Activated CD8-positive, alpha-beta memory T cell treated with anti-CD3 and anti-CD28 coated beads, Interleukin-2, amount 10 ng/mL, durations not matched to agents 7 days and 5 days (primary cell): ENCODE measurements at places on chromosomes 1 and 21.

GRCh38 chr21:28253338-28253737 lies 739.3 kb downstream of the LTN1 start:
- no peak for DNase-seq

- DNase-seq: no peak
Measured at GRCh38 chr1:57424231-57425027, 569 bp upstream of the DAB1 start.

DNA sequence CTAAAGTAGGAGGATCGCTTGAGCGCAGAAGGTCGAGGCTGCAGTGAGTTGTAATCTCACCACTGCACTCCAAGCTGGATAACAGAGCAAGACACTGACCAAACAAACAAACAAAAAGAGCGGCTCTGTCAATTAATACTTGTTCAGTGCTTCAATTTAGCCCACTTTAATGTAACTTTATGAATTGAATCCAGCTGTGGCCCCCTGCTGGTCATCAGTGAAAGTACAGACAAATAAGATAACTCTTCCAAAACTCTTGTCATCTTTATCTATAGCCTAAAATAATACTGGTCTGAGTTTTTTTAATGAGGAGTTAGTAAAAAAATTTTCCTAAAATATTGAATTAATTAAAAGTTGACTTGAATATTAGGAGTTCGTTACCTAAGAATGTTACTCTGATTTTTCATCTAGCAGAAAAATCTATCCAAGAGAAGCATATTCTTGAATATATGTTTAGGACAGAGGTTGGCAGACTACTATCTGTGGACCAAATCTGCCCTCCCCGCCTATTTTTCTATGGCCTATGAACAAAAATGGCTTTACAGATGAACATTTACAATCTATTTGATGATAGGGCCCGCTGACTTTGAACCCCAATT lies 26.1 kb downstream of the ATP5PF start:
- peak; percentile 51 for DNase-seq

GRCh38 chr1:202029727-202030126 lies 19.3 kb downstream of the ELF3 start:
- DNase-seq: no peak

DNA sequence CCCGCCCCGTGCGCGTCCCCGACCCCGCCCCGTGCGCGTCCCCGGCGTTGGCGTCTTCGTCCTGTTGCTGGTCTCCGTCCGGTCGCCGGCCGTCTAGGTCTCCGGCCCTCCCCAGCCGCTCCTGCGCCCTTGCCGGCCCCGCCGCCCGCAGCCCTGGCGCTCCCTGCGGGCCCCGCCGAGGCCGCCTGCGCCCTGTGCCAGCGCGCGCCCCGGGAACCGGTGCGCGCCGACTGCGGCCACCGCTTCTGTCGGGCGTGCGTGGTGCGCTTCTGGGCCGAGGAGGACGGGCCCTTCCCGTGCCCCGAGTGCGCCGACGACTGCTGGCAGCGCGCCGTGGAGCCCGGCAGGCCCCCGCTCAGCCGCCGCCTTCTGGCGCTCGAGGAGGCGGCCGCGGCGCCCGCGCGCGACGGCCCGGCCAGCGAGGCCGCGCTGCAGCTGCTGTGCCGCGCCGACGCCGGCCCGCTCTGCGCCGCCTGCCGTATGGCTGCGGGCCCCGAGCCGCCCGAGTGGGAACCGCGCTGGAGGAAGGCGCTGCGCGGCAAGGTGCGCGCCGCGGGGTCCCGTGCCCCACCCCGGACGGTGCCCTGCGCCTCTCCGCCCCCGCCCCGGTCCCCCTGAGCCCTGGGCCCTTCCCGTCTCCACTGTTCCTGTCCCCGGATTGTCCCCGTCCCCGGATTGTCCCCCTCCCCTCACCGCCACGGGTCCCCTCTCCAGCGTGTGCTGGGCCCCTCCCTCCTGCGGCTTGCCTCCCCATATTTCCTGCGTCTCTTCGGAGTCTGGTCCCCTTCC lies at the start of gene RNF187:
Gene RNF187, plus strand, starts transcription at position 47 of the 789 bp plus-strand sequence.
- peak; percentile 68 for DNase-seq

DNA sequence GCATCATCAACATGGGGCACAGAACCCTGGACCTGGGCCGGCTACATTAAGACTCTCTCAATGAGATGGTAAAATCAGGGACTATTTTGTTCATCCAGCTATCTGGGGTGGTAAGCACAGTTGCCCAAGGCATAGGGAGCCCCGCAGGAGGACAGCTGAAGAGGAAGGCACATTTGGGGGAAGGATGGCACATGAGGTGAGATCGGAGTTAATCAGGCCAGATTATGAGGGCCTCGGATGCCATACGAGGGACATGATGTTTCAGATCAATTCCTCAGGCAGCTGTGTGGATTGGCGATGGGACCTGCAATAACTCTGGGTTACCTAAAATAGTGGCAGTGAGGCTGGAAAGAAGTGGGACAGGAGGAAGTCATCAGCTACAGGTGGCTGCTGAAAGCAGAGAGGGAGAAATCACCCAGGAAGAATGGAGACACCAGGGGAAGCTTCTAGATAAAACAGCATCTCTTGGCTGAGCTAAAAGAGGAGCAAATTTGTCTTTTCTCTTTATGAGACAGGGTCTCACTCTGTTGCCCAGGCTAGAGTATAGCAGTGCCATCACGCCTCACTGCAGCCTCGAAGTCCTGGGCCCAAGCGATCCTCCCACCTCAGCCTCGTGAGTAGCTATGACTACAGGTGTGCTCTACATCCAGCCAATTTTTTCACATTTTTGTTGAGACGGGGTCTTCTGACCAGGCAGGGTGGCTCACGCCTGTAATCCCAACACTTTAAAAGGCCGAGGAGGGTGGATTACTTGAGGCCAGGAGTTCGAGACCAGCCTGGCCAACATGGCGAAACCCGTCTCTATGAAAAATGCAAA lies 21.1 kb downstream of the TOMM20 start:
- no peak for DNase-seq

GRCh38 chr1:149883598-149884247 lies 15.6 kb upstream of the BOLA1 start:
- no peak for DNase-seq

- no peak for DNase-seq
Measured at GRCh38 chr1:42003433-42003832, 84.7 kb upstream of the HIVEP3 start.

GRCh38 chr21:38869946-38870345 lies 64.2 kb downstream of the ETS2 start:
- no peak for DNase-seq

- no peak for DNase-seq
Measured at GRCh38 chr21:37202221-37203110, 64.7 kb downstream of the VPS26C start.

DNA sequence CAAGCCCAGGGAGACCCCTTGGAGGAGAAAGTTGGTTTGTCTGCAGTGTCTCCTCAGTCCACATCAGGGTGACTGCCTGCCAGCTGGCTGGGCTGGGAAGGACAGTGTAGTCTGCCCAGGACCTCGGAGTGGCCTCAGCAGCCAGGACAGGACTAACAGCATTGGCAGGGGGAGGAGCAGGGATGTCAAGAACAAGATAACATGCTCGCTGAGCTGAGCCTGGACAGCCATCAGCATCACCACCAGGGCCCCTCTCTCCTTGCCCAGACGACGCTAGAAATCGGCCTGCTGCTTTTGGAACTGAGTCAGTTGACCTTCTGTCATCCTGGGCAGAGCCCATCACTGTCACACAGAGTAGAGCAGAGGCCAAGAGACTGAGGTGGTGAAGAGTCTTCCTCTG lies 83.6 kb upstream of the CNTN2 start:
- no peak for DNase-seq

- DNase-seq: no peak
Measured at GRCh38 chr1:92444351-92444750, 42.4 kb downstream of the GFI1 start.

DNA sequence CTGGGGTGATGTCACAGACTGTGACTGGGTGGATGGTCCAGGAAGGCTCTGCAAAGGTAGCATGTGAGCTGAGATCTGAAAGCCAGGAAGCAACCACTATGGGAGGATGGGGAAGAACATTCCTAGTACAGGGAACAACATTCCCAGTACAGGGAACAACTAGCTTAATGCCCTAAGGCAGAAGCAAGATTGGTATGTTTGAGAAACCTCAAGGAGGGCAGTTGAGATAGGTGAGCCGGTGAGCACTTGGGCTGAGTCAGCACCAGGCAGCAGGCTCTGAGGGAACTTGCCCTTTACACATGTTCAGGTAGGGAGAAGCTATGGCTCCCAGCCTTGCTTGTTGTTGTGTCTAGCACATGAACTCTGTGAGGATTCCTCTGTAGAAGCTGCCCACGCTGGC lies 24.2 kb upstream of the CACNA1E start:
- no peak for DNase-seq

DNA sequence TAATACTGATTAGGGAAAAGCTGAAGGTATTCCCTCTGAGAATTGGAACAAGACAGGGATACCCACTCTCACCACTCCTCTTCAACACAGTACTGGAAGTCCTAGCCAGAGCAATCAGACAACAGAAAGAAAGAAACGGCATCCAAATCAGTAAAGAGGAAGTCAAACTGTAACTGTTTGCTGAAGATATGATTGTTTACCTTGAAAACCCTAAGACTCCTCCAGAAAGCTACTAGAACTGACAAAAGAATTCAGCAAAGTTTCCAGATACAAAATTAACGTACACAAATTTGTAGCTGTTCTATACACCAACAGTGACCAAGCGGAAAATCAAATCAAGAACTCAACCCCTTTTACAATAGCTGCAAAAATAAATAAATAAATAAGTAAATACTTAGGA lies 78.6 kb downstream of the EXTL2 start:
- DNase-seq: no peak

GRCh38 chr1:228964178-228965089 lies 229.2 kb downstream of the RHOU start:
- DNase-seq: no peak

DNA sequence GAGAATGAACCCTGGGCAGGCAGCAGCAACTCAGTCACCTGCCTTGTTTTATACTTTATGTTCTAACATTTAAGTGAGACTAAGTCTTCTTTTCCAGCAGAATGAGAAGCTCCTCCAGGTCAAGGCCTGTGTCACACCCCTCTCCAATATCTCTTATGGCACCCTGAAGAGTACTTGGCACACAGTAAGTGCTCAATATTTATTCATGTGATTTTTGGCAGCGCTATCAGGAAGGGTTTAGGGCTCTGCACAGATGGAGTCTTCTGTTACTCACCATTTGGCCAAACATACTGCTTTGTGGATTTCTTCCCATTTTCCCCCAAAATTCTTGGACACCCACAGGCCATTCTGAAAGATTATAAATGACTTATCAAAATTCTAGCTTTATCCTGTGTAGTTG lies 43.8 kb upstream of the MYBPHL start:
- no peak for DNase-seq

- no peak for DNase-seq
Measured at GRCh38 chr1:184507604-184508280, 120.9 kb downstream of the C1orf21 start.

GRCh38 chr1:163870666-163871065 lies 548.9 kb downstream of the NUF2 start:
- no peak for DNase-seq

GRCh38 chr1:159872891-159873290 lies 10.4 kb upstream of the VSIG8 start:
- no peak for DNase-seq

- DNase-seq: no peak
Measured at GRCh38 chr1:159090286-159091179, 14.0 kb upstream of the AIM2 start.

DNA sequence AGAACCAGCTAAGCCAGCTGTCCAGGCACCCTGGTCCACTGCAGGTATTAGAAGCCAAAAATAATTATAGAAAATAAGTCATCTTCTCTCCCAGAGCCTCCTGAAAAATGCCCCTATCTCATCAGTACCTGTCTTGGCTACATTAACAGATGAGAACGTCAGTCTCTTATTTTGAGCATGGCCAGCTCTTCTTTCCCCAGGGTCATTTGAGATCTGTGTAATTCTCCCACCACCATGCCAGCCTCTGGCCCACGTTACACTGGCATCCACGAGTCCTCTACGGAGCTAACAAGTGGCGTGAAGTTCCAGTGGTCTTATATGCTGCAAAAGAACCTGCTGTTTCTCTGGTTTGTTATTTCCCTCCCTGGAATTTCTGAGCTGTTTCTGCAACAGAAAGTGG lies 118.0 kb downstream of the ATP5PO start:
- DNase-seq: no peak

- no peak for DNase-seq
Measured at GRCh38 chr21:33850401-33850800, 65.2 kb downstream of the ATP5PO start.

- no peak for DNase-seq
Measured at GRCh38 chr21:19343711-19344110, 940.1 kb upstream of the TMPRSS15 start.

DNA sequence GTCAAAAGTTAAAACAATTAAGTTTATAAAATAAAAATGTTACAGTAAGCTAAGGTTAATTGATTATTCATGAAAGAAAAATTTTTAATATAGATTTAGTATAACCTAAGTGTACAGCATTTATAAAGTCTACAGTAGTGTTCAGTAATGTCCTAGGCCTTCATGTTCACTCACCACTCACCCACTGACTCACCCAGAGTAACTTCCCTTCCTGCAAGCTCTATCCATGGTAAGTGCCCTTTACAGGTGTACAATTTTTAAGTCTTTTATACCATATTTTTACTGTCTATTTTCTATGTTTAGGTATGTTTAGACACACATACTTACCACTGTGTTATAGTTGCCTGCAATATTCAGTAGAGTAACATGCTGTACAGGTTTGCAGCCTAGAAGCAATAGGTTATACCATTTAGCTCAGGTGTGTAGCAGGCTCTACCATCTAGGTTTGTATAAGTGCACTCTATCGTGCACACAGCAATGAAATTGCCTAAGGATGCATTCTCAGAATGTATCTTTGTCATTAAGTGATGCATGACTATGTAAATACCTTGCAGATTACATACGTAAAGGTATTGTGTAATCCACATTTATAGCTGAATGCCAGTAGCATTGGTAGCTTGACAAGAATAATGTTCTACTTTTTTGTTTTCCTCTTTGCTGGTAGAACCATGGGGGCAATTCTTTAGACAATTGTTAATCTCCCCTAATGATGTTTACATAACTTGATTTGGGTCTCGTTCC lies 35.7 kb upstream of the GPR88 start:
- no peak for DNase-seq

DNA sequence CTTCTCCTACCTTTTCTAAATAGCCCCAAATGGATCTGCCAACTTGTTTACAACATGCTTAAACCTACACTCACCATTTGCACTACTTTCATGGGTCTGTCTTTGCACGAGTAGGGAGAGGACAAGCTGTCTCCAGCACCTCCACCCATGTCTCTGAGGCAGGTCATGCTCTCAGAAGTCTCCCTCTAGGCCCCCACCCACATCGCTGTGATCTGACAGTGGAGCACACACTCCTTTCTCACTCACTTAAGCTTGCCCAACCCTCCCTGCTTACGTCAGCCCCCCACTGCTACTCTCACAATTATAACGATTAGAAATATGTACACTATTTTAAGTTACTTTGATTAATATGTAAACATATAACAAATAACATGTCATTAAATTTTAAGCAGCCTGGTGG lies 141.1 kb downstream of the KCNH1 start:
- DNase-seq: no peak

DNA sequence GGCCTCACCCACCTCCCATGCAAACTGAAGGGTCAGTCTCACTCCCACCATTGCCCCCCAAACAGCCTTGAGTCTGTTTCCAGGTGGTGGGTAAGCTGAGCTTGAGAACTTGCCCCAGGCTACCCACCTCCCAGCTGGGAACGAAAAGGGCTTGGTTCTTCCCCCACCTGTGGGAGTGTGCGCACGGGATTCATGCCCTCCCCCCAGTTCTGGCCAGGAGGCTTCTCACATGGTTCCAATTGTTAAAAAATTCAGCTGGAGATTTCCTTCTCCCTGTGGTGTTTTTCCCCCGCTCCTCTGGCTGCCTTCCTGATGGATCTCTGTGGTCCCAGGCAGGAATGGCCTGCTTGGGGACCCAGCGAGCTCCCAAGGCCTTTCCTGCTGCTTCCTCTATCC lies 81.8 kb upstream of the C21orf91 start:
- DNase-seq: no peak

GRCh38 chr1:204152310-204153044 lies 633 bp upstream of the ETNK2 start:
- DNase-seq: no peak
